ENCODE measurements at places on chromosomes 11 and 22.

DNA sequence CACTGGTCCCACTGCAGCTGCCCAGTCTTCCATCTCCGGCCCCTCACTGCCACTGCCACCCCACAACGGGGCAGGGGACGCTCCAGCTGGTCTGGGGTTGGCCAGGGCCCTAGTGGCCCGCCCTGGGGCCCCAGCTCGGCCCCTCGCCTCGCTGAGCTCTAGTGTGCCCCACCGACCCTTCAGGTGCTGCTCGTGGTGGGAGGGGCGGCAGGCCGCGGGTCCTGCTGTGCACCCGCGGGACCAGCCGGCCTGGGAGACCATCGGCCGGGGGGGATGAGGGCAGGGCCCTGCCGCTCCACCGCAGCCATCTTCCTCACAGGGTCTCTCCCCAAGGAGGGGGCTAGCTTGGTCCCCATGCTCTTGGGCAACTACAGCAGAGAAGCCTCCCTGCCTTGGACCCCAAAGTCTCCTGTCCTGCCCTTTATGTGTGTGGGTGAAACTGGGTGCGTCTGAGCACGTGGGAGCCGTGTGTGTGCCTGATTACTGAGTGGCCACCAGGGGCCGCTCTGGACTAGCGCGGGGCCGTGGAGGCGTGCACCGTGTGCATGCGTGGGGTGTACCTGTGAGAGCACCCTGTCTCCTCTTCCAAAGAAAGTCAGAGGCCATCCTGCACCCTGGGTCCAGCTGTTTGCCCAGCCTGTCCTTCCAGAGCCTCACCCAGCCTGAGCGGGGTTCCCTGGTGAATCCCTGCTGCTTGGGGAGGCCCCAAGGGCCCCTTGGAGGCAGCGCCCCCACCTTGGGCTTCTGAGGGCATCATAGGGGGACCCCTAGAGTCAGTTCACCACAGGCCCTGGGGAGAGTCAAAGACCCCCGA is 6.0 kb upstream of the ACR start:
- DNase-seq, result no peak

- no peak for DNase-seq
Measured at GRCh38 chr22:37578002-37578401, 1.9 kb downstream of the LGALS2 start.

DNA sequence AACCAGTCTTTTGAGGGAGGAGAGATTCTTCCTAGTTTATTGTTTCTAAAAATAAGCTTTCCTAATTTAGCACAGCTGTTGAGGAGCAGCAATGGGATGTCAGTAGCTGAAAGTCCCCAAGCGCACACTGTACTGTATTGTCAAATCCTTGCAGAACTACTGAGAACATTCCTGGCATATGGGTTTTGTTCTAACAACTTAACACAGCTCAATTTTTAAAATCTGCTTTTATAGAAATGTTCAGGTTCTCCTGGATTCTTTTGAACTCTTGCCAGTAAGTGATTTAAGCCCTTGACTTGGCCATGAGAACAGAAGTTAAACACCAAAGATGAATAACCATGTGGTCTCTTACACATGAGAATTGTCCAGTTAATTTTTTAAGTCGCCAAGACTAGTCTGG is 218.6 kb downstream of the FAT3 start:
- DNase-seq, result peak; percentile 35

DNA sequence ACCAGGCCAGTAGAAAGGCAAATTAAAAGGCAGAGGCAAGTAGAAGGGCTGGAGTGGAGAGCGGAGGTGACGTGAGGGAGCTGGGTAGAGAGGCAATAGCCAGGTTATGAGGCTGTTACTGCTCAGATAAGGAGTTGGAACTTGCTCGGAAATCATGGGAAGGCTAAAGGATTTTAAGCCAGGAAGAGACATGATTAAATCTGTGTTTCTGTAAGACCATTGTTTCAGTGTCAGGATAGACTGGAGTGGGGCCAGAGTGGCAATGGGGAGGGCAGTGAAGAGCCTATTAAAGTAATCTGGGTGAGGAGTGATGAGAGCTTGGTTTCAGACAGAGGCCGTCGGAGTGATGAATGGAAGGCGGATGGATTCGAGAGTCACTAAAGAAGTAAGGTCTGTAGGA is 39.0 kb downstream of the GRAMD1B start:
- no peak for DNase-seq

- no peak for DNase-seq
Measured at GRCh38 chr11:79486242-79486984, 45.6 kb upstream of the TENM4 start.

GRCh38 chr22:44352378-44353035 is 39.8 kb upstream of the SHISAL1 start:
- DNase-seq, result no peak

Measured in forelimb muscle (tissue), 1 donor.